Hypothalamus (tissue), 51 donors: ENCODE measurements at places on chromosomes 2 and 18.

- no peak for DNase-seq
Observed at GRCh38 chr2:46488389-46488788, 9.0 kb downstream of the TMEM247 start.

GRCh38 chr18:76445275-76445674 is 49.8 kb downstream of the ZNF516 start:
- no peak for DNase-seq

- no peak for DNase-seq
Observed at GRCh38 chr18:65620076-65620696, 130.6 kb upstream of the CDH7 start.

GRCh38 chr2:37271376-37272067 is 40.1 kb downstream of the NDUFAF7 start:
- no peak for DNase-seq

DNA sequence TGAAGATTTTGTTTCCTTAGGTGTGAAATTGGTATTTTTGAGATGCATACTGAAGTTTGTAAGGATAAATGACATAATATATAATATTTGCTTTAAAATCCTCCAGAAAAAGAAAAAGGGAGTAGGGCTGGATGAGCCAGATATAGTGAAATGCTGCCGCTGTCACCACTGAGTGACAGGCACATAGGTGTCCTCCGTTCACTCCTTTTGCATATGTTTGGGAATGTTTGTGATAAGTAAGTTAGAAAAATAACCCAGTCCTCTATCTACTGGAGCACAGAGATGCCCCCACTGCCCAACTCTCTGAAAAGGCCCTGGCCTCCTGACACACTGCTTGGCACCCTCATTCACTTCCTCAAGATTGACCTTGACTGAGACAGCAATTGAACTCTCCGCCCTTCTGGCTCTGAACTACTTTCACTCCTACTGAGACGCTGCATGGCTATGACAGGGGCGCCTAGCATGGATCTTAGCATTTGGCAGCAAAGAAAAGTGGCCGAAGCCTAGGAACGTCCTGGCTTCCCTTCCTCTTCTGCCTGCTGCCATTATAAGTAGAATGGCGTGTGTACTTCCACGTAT is 10.1 kb downstream of the ID2 start:
- no peak for DNase-seq

DNA sequence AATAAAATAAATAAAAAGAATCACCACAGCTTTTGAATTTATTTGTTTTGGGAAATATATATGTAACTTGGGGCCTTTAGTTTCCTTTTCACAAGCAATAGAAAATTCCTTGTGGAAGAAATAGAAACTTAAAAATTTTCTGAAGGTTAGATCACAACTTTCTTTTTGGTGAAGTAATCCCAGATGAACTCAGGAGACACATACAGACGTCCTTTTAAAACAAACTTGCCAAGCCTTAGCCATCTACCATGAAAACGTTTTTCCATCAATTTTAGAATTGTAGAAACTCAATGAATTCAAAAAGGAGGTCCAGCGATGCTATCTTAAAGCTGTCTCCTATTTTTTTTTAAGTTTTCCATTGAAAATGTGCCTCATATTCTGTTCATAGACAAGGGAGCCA is 225.6 kb downstream of the ASXL3 start:
- no peak for DNase-seq

DNA sequence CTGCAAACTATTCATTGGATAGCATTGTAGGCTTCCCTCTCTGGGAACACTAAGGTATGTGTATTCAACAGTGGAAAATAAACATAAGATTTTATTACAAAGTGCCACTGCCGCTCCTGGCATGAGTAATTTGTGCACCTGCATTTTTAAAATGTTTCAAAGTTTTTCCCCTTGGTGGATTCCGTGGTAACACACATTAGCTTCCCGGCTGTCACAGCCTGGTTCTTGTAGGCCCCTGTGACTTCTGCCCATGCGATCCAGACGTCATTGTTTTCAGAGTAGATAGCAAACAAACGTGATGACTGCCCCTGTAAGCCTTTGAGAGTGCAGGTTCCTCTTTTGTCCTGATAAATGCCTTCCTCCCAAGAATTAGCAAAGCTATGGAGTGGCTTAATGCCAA is 421.0 kb downstream of the ZNF521 start:
- DNase-seq: no peak

- no peak for DNase-seq
Observed at GRCh38 chr2:54979321-54980044, 70.8 kb downstream of the RTN4 start.

DNA sequence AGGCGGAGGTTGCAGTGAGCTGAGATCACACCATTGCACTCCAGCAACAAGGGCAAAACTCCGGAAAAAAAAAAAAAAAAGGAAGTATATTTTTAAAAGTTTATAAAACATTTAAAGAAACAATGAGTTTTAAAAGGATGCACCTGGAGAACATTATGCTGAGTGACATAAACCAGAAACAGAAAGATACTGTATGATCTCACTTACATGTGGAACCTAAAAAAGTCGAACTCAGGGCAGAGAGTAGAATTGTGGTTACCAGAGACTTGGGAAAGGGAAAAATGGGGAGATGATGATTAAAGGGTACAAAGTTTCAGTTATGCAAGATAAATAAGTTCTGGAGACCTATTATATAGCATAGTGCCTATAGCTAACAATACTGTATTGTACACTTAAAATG is 52.8 kb upstream of the RTN4 start:
- DNase-seq: no peak

DNA sequence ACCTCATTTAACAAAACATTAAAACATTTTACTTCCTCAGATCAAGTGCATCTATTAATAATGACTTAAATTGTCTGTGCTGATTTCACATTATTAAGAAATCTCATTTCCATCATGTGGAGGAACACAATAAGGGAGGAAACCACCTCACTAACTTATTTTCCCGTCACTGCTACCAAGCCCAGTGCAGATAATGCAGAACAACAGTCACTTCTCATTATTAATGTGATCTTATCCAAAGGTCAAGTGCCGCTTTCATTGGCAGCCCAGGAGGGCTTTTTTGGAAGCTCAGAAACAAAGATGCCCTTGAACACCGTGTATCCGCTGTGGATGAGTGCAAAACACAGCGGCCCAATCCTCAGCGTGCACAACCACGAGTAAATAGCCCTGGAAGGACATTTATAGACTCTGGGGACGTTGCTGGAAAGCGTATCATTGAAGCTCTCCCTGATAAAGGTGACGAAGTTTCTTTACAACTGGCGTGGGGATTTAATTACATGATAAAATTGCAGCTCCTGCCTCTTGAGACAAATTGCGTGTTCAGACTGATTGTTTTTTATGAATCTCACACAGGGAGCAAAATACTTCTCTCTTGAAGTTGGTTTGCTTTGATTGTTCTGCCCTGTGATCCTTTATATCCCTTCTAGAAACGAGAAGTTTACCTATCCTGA is 13.2 kb downstream of the ASB18 start:
- no peak for DNase-seq

- no peak for DNase-seq
Observed at GRCh38 chr18:27022477-27022876, 157.0 kb upstream of the AQP4 start.

DNA sequence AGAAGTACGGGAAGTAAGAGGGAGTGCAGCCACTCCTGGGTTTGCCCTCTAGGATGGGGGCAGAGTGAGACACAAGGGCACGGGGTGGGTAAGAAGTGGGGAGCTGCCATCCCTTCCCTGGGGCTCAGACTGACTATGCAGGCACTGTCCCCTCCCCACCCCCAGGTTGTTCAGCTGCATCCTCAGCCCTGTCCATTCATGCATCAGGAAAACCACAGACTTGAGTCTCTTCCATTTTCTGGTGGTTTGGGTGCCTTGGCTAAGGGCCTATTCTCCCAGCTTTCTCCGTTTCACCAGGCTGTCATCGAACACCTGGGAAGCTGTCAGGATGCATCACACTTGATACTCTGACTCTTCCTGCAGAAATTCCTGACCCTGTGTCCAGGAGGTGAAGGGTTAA is 111.9 kb downstream of the TFCP2L1 start:
- no peak for DNase-seq

DNA sequence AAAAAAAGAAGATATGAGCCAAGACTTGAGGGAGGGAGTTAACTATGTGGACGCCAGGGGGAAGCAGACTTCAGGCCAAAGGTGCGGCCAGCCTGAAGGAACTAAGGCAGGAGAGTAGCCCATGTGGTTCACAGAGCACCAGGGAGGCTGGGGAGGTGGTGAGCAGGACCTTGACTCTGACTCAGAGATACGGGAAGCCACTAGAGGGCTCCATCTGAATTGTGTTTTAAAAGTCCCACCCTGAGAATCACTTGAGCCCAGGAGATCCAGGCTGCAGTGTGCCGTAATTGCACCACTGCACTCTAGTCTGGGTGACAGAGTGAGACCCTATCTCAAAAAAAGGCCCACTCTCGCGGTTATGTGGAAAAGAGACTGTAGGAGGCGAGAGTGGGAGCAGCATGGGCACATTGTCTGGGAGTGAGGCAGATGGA is 12.3 kb downstream of the CEP192 start:
- no peak for DNase-seq

DNA sequence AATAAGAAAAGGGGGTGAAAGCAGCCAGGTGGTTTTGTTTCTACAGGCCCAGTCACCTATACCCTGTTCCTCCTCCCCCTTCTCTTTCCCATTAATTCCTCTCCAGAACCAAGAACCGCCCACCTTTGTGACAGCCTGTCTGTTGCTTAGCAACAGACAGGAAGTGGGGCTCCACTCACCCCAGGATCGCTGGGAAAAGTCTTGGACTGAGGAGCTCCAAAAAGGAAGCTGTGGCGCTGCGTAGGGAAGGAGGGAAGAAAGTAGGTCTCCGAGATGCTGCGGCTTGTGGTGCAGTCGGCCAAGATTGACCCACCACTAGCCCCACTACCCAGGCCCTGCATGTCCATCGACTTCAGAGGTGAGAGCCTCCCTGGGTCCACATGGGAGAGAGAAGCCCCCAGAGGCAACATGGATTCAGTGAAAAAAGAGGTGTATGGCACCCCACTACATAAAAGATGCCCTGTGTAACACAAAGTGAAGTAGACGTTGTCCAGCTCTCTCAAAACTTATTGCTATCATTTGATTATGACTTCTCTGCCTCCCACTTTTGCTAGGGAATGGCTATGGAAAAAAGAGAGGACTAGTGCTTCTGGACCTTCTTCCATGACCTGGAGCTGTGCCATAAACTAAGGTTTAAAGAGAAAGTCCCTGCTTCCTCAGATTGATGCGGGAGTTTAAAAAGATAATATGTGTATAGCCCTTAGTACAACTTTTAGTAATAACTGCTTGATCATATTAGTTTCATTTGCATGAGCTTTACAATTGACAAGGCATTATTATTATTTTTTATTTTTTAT is at the start of gene FER1L5:
TSS of gene FER1L5 (plus strand) at position 201 of the 797 bp plus-strand sequence. CDS start at position 274, 73 bp downstream.
- DNase-seq: no peak
